ENCODE measurements at places on chromosomes 5 and 9.

GRCh38 chr9:70472268-70473249, 58.1 kb upstream of the KLF9 start:
- DNase-seq, result no peak

DNA sequence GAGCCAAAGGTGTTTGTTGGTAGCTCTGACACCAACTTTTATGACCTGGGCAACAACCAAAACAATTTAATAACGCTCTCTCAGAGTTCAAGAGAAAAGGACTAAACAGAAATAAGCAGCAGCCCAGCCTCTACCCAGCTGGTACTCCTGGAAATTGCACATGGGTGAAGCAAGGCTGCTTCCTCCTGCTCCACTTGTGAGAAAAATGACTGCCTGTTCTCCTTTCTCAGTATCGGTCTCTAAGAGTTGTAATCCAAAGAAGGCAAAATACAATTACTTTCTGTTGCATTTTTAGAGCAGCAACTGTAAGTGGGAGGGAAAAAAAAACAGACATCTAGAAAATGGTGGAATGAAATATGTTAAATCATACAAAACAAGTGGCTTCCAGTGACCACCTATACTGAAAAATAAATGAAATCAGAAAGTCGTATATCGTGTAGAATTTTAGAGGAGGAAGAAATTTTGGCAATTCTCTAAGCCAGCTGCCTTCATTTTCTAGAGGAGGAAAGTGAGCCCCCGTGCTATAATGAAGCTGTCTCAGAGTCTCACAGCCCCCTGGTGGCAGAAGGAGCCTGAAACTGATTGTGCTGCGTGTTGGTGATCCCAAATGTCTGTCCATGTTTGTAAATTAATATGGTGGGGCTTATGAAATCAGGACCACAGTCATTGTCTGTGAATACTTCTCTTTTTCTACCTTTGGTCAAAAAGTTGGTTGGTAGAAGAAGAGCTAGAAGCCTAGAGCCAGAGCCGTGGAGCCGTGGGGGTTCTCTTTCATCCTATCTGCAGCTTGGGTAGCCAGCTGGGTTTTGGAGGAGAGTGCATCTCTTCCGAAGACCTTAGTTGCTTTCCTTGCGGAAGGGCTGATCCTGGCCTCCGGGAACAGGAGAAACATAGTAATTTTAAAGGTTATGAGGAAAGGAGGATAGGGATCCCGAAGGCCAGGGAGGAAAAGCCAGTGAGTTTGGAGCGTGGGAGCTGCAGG, 139.9 kb downstream of the PIP5K1B start:
- peak; percentile 24 for DNase-seq

DNA sequence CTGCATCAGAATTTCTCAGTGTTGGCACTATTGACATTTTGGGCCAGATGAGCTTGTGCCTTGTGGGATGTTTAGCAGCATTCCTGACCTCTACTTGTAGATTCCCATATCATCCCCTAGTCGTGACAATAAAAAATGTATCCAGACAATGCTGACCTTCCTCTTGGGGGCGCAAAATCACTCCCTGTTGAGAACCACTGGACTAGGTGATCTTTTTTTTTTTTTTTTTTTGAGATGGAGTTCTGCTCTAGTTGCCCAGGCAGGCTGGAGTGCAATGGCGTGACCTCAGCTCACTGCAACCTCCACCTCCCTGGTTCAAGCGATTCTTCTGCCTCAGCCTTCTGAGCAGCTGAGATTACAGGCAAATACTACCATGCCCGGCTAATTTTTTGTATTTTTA, 22.6 kb downstream of the STXBP1 start:
- DNase-seq, result no peak

DNA sequence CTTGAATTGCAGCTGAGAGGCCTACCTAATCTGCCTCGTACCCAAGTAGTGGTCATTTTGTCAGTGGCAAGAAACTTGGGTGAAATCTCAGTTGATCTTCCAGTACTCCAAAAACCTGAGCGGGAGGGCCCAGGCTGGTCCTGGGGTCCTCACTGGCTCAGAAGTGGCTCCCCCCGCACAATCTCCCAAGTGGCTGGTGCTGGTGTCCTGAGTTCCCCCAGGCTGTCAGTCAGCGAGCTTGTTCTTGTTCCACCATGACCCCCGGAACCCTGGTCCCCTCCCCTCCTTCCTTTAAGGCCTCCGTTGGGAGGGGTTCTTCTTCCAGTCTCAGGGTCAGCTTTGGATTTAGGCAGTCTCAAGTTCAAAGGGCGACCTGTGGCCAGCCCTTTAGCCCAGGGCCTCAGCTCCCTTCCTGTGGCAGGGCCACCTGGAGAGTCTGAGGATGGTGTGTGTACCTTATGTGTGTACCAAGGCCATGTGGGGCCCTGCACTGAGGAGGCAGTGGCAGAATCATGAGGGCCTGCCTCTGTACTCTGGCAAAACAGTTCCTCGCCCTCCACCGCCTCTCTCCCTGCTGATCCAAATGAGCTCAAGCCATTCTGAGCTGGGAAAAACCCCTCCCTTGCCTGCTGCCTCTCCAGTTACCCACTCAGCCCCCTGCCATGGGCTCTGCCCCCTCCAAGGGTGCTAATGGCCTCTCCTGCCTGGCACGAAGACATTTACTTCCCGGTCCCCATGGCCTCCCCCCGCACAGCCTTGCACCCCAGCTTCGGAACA, 4.5 kb upstream of the DBN1 start:
- no peak for DNase-seq
